Stimulated activated CD8-positive, alpha-beta memory T cell treated with anti-CD3 and anti-CD28 coated beads, Interleukin-4, amount 100 ng/mL, for 1 hour (primary cell): ENCODE measurements at places on chromosomes 12 and 14.

DNA sequence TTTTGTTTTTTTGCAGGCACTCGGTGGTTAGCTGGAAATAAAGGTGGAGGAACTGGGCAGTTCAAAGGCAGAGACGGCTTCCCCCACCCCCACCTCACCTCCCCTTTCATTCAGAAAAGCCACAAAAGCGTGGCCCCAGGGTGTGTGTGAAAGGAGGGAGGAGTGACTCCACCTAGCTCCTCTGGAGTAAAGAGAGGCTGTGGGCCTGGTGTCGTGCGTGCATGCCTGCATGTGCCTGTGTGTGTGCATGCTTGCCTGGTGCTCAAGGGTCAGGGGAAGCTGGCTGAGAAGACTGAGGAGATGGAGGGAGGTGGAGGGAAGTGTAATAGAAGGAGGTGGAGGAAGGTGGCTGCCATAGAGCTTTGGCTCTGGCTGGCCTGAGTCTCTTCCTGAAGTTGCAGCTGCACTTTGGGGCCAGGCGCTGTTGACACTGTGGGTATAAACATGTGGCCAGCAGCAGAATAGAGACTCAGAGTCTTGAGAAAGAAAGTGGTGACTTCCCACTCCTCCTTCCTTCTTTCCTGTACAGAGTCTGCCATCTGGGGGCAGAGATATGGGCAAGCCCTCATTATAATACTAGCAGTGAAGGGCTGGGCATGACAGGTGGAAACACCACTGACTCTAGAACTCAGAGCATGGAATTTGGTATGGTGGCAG, 36.9 kb upstream of the SINHCAF start:
- no peak for DNase-seq

DNA sequence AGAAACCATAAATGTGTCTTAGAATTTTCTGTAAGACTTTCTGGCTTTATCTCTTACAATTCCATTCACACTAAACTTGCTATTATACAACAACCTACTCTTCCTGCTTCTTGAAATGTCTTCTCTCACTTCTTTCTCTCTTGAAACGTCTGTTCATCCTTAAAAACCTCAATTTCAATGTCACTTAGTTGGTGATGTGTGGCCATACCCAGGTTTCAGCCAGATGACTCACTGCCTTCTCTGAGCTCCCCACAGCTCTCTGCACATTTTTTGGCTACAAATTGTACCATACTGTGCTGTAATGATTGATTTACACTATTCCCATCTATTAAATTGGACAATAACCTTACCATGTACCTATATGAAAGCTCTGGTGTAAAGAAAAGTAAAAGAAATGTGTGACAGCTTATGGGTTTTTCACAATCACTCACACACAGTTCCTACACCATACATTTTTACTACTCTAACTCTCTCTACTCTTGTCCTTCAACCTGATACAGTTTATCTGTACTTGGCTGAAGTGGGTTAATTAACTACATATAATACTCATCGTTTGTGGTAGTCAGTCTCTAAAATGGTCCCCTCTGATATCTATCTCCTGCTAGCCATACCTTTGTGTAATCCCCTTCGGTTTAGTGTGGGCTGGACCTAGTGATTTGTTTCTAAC, 222.1 kb downstream of the NELL2 start:
- no peak for DNase-seq

- no peak for DNase-seq
Observed at GRCh38 chr14:35944847-35945246, 118.7 kb downstream of the BRMS1L start.

GRCh38 chr12:82788594-82788993, 101.9 kb downstream of the TMTC2 start:
- no peak for DNase-seq

- DNase-seq = no peak
Observed at GRCh38 chr14:68853749-68854148, 60.9 kb upstream of the ZFP36L1 start.

- DNase-seq = no peak
Observed at GRCh38 chr14:89813617-89814031, 140.9 kb downstream of the EFCAB11 start.

DNA sequence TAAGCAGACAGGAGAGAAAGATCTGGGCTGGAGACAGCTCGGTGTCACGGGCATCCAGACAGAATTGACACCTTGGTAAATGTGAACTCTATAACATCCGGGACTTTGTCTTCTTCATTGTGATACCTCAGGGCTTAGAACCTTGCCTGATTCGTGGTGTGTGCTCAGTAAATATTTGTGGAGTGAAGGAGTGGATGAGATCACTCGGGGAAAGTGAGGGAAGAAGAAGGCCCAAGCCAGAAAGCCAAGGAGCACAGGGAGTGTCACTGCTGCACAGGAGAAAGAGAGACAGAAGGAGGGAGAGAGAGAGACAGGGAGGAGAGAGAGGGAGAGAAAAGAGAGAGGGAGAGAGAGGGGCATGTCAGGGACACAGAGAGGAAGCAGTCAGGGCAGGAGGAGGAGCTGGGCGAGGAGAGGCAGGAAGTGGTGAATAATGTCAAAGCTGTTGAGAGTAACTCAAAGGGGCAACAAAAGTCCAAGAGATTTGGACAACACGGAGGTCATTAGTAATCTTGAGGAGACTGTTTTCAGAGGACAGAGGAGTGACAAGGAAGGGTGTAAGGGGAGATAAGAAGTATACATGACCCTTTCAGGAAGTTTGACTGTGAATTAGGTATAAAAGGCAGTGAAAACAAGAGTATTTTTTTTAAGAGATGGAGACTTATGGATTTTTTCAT, 141.6 kb upstream of the MAX start:
- DNase-seq = no peak

GRCh38 chr12:15772405-15773018, 16.7 kb downstream of the EPS8 start:
- no peak for DNase-seq

GRCh38 chr12:107590814-107591375, 94.7 kb upstream of the PWP1 start:
- DNase-seq = no peak

- DNase-seq = no peak
Observed at GRCh38 chr14:55306938-55307589, 35.8 kb downstream of the FBXO34 start.

DNA sequence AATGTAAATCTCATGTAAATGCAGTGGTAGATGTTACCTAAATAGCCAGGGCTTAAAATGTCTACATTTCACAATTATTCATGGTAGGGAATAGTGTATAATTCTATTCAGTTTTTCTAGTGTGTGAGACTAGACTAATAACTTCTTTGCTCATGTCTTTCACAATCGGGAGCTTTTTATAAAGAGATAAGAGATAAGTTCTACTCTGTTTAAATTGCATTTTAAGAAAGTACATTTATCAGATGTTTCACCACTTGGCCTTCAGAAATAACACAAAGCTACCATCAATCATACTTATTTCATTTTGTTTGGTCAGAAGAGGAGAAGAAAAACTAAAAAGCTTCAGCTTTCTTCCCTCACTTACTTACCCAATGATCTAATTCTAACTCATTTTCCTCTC, 725.5 kb upstream of the FLRT2 start:
- no peak for DNase-seq

DNA sequence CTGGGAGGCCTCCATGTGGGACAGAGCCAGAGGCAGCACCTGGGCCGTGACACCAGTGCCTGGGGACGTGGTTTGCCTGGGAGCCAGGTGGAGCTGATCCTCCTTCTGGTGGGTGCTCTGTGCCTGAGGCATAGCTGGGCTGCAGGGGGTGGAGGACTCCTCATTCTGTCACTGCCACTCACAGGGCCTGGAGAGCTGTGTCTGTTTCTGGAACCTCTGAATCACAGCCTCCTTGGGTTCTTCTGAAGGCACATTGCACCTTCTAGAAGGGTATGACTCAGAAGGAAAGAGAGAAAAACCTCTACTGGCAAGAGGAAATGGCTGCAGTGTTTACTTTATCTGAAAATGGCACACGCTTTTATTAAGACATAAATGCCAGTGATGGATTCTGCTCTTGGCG, 659.8 kb downstream of the VRK1 start:
- DNase-seq = peak; percentile 17

DNA sequence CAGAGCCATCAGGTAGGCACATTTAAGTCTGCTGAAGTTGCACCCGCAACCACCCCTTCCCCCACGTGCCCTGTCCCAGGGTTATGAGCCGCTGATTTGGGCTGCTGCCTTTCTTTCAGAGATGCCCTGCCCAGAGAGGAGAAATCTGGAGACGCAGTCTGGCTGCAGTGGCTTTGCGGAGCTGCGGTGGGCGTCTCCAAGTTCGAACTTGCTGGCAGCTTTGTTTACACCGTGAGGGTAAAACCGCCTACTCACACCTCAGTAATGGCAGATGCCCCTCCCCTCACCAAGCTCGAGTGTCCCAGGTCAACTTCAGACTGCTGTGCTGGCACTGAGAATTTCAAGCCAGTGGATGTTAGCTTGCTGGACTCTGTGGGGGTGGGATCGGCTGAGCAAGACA, 14.7 kb downstream of the PTCSC3 start:
- no peak for DNase-seq

GRCh38 chr14:24439257-24439656, 3.3 kb downstream of the SDR39U1 start:
- DNase-seq = no peak

- no peak for DNase-seq
Observed at GRCh38 chr12:66240096-66240820, 51.2 kb downstream of the IRAK3 start.

- DNase-seq = no peak
Observed at GRCh38 chr12:63963868-63964267, 119.4 kb downstream of the SRGAP1 start.

GRCh38 chr12:75996861-75997447, 34.6 kb downstream of the PHLDA1 start:
- DNase-seq = no peak

DNA sequence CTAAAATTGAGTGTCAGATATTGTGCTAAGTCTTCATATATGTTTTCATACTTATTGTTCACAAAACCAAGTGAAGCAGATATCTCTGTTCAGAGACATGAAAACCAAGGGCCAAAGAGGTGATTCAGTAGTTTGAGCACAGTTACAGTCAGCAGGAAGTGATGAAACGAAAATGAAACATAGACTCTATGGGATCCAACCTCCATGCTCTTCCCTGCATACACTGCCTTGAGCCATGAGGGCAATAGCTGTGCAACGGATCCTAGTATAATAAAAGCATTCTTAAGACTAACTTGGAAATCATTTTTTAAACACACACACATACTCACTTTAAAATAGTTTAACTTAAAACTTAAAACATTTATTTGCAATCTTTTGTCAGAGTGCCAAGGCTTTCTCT, 27.9 kb downstream of the ESR2 start:
- DNase-seq = no peak

GRCh38 chr12:115169981-115170380, 486.0 kb upstream of the TBX3 start:
- no peak for DNase-seq

- no peak for DNase-seq
Observed at GRCh38 chr12:5260591-5261086, 171.3 kb upstream of the NTF3 start.

GRCh38 chr12:130984183-130985058, 30.7 kb downstream of the ADGRD1 start:
- no peak for DNase-seq

DNA sequence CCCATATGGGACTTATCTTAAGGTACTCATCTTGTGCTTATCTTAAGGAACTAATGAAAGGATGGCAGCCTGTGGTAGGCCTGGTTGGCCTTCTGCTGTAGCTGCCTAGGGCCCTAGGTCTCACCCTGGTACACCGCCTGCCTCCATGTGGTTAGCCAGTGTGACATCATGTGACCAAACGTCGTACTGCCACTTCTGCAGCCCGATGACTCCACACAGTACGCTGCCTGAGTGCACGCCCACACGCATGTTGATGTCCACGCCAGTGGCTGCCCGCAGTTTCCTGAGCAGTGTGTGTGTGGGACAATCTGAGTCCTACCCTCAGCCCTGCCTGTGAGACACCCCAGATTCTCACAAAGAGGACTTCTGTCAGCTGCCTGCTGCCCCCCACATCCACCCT, 5.1 kb downstream of the ADCY4 start:
- peak; percentile 42 for DNase-seq

- DNase-seq = no peak
Observed at GRCh38 chr14:80959496-80959895, 4.1 kb downstream of the TSHR start.

- DNase-seq = no peak
Observed at GRCh38 chr12:11998944-11999315, 71.8 kb upstream of the BCL2L14 start.

GRCh38 chr14:90695997-90696660, 120.1 kb downstream of the TTC7B start:
- DNase-seq = no peak

DNA sequence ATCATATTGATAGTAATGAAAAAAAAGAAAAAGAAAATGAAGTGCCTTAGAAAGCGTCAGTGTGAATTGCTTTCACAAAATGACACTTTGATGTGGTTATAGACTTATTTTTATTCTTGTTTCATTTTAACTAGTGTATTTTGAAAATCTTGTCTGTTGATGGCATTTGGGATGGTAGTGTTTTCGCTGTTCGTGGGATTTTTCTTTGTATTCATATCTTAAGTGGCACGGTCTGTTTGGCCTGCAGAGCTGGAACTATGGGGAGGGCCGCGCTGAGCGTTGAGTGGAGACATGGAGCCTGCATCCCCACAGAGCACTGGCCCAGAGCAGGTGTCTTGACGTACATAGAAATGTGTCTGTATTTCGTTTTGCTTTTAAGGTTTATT, 61.6 kb downstream of the WDR20 start:
- DNase-seq = no peak

DNA sequence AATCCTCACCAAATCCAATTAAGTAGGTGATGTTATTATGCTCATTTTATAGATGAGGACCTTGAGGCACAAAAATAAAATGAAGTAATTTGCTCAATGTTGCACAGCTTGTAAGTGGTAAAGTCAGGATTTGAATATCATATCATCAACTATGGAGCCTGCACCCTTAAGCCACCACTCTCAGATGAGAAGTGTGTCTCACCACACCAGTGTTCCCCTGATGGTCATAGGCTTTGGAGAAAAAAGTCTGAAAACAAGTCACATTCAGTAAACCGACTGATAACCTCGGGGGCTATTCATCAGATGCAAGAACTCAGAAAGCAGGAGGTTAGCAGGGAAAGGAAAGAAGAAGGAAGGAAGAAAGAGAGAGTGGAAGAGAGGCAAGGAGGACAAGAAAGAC, 2.8 kb downstream of the TSHR start:
- DNase-seq = no peak

DNA sequence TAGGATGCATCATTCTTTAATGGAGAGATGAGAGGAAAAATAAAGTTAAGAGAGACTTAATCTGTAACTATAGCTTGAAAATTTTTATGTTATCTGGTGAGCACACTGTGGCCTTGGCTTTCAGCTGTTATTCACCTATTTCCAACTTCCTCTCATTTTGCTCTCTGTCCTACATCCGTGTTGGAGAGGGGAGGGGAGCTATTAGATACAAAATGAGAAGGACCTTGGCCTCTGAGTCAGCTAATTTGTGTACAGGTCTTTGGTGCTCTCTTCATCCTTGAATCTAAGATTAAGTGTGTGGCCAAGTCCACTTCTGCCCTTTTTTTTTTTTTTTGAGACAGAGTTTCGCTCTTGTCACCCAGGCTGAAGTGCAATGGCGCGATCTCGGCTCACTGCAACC, 887 bp upstream of the APOBEC1 start:
- DNase-seq = no peak
